ENCODE measurements at places on chromosomes 6 and 20. TPM values are rescaled to one million over a fixed set of nuclear protein-coding genes. Genes with fewer than 3 reads are reported as not detected.

DNA sequence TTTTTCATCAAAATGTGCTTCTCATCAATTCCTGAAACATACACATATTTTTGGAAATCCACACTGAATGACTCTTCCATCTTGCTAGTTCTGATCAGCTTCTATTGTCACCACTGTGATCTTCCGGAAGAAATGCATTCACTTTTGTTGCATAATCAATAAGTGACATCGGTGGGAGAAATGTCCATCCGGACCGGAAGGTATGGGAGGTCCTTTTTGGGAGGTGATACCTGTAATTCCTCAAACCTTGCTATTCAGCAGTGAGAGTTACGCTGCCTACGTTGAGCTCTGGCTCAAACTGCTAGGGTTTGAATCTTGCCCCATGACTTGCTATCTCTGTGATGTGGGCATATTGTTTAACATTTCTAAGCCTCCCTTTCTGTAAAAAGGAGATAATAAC lies 16.6 kb upstream of the TFB1M start:
- H3K4me3 ChIP-seq, result no peak overlapping the region
- no peaks in the 10 kb centered on the region for H3K27me3 ChIP-seq
- peaks cover 34% of the 10 kb centered on the region for H3K4me1 ChIP-seq
- H3K36me3 ChIP-seq, result peaks cover 3% of the 10 kb centered on the region
- DNase-seq, result no peak
- H3K27ac ChIP-seq, result no peak overlapping the region

DNA sequence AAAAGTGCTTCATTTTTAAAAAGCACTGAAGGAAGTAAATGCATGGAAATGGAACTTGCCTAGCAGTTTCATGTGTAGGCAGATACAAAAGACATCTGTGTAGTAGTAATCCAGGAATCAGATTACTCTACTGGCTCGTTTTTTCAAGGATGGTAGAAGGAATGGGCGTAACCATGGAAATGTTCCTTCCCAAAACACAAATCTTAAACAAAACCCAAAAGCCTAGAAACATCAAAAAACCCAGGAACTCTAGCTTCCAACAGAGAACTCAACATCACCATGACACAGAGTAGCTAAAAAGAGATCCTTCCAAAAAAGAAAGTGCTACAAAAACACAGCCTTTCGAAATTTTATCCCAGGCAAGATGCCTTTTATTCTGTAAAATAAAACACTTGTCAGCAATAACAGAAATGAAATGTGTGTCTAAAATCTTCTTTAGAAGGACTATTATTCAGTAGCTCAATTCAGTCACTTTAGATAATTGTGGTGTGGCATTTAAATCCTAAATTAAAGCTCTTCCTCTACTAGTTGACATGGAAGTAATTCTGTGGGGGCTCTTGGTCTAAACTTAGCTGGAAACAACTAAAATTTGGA lies 81.7 kb downstream of the FAM217A start:
- H3K27ac ChIP-seq, result no peak overlapping the region
- no peaks in the 10 kb centered on the region for H3K27me3 ChIP-seq
- no peak for DNase-seq
- H3K4me1 ChIP-seq, result peaks cover 5% of the 10 kb centered on the region
- no peaks in the 10 kb centered on the region for H3K36me3 ChIP-seq

DNA sequence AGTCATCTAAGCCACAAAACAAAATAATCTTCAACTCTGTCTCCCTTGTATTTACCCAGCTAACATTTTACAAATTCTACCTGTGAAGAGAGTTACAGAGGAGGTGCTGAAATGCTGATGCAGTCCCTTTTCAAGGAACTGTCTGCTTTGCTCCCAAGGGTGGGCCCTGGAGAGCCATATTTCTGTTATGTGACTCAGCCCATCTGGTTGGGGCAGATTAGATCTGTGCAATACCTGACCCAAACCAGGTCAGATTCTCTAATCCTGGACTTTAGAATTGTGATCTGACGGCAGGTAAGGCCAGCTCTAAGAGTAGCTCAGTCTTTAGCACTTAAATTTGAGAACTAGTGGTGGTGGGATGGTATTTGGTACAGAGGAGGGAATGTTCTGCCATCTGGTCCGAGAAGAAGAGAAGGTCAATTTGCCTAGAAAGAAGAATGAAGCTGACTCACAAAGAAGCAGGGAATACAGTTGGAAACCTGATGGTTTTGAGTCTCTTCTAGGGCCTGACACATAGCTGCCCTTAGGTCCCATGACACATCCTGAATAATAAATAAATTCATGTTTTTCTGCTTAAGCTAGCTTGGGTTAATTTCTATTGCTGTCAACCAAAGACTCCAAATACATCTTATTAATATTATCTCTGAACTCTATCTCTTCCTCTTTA lies 8.1 kb downstream of the ZNF311 start:
- no peak overlapping the region for H3K4me3 ChIP-seq
- DNase-seq, result no peak
- H3K36me3 ChIP-seq, result no peaks in the 10 kb centered on the region
- peaks cover 3% of the 10 kb centered on the region for H3K4me1 ChIP-seq

DNA sequence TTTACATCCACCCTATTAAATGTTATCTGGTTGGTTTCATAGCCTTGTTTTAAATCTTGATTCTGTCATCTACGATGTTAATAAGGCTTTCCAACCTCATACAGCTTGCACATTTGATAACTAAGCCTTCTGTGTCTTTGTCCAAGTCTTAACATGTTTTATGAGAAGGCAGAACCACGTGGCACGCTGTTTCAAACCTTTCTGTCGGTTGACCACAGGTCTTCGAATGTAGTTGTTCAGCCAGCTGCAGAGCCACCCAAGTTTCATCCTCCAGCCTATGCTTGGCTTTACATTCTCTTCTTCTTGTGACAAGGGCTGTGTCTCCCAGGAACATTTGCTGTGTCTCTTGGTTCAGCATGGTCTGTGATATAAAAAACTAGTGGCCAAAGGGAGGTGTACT lies 15.7 kb upstream of the SGK2 start:
- no peak overlapping the region for H3K4me3 ChIP-seq
- no peaks in the 10 kb centered on the region for H3K4me1 ChIP-seq
- no peaks in the 10 kb centered on the region for H3K27me3 ChIP-seq
- H3K36me3 ChIP-seq, result peaks cover 3% of the 10 kb centered on the region
- DNase-seq, result no peak
- H3K27ac ChIP-seq, result no peak overlapping the region

- peaks cover 34% of the 10 kb centered on the region for H3K36me3 ChIP-seq
- H3K4me1 ChIP-seq, result peaks cover 65% of the 10 kb centered on the region
- no peaks in the 10 kb centered on the region for H3K27me3 ChIP-seq
- peak overlapping the region; percentile 94 for H3K27ac ChIP-seq
- DNase-seq, result peak; percentile 72
- peak overlapping the region; percentile 90 for H3K4me3 ChIP-seq
These were observed 2.3 kb downstream of the E2F3 start for GRCh38 chr6:20403766-20404640.

- H3K4me1 ChIP-seq, result peaks cover 97% of the 10 kb centered on the region
- peak overlapping the region; percentile 23 for H3K4me3 ChIP-seq
- H3K27ac ChIP-seq, result peak overlapping the region; percentile 83
- DNase-seq, result no peak
- H3K36me3 ChIP-seq, result peaks cover 30% of the 10 kb centered on the region
- no peaks in the 10 kb centered on the region for H3K27me3 ChIP-seq
These were observed 188.4 kb downstream of the JARID2 start for GRCh38 chr6:15434263-15434662.

- no peak overlapping the region for H3K27ac ChIP-seq
- H3K27me3 ChIP-seq, result no peaks in the 10 kb centered on the region
- no peak for DNase-seq
- no peak overlapping the region for H3K4me3 ChIP-seq
- no peaks in the 10 kb centered on the region for H3K4me1 ChIP-seq
- H3K36me3 ChIP-seq, result no peaks in the 10 kb centered on the region
These were observed 29.3 kb upstream of the SLC23A2 start for GRCh38 chr20:5030348-5031205.

DNA sequence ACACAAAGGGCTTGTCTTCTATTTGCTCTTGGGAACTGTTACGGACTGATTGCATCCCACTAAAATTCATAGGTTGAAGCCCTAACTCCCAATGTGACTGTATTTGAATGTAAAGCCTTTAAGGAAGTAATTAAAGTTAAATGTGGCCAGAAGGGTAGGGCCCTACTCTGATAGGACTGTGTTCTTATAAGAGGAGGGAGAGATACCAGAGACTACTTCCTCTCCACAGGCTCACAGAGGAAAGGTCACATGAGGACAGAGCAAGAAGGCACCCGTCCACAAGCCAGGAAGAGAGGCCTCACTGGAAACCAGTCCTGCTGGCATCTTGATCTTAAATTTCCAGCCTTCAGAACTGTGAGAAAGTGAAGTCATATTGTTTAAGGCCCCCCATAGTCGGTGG lies 211.9 kb downstream of the CDH26 start:
- H3K27ac ChIP-seq, result no peak overlapping the region
- H3K27me3 ChIP-seq, result no peaks in the 10 kb centered on the region
- no peak for DNase-seq
- H3K4me1 ChIP-seq, result no peaks in the 10 kb centered on the region
- no peak overlapping the region for H3K4me3 ChIP-seq
- no peaks in the 10 kb centered on the region for H3K36me3 ChIP-seq

GRCh38 chr6:32050562-32050961 lies 12.3 kb downstream of the CYP21A2 start:
- no peak overlapping the region for H3K4me3 ChIP-seq
- H3K27ac ChIP-seq, result no peak overlapping the region
- no peaks in the 10 kb centered on the region for H3K36me3 ChIP-seq
- H3K27me3 ChIP-seq, result no peaks in the 10 kb centered on the region
- DNase-seq, result no peak

DNA sequence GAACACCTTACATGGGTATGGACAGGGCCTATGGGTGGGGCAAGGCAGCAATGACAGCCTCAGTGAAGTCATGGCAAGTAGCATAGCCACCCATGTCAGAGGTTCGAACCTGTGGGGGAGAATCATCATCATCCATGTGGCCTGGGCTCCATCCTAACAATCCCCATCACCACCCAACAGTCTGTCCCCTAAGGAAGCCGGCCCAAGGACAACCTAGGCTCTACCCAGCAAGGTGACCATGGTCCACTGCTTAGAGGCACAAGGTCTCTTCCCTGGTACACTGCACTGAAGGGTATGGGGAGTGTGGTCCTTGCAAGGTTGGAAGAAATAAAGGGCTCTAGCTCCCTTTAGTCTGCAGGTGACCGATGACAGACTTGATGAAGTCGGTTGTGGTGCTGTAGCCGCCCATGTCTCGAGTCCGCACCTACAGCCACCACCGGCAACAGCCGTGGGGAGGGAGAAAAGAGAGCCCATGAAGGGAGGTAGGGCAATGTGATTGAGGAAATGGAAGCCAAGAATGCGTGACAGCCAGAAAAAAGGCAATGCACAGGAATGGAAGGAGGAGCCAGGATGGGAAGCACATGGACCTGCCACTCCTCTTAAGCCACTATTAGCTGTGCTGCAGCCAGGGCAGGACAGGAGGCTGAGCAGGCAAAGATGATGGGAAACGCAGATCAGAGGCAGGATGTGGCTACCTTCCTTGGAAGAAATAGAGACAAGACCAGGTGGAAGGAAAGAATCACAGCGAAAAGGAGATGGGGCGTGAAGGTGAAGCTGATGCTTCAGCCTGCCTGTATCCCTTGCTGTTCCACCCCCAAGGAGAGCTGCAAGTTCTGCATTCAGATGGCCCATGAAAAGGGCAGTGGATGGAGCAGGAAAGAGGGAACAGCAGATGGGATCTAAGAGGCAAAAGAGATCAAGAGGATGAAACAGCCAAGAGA lies 5.3 kb downstream of the IDH3B start:
- H3K27me3 ChIP-seq, result no peaks in the 10 kb centered on the region
- peaks cover 53% of the 10 kb centered on the region for H3K4me1 ChIP-seq
- peak overlapping the region; percentile 75 for H3K27ac ChIP-seq
- DNase-seq, result no peak
- peaks cover 77% of the 10 kb centered on the region for H3K36me3 ChIP-seq

GRCh38 chr20:61047515-61047914 lies 204.5 kb upstream of the CDH4 start:
- H3K4me1 ChIP-seq, result no peaks in the 10 kb centered on the region
- DNase-seq, result no peak
- H3K27ac ChIP-seq, result no peak overlapping the region

DNA sequence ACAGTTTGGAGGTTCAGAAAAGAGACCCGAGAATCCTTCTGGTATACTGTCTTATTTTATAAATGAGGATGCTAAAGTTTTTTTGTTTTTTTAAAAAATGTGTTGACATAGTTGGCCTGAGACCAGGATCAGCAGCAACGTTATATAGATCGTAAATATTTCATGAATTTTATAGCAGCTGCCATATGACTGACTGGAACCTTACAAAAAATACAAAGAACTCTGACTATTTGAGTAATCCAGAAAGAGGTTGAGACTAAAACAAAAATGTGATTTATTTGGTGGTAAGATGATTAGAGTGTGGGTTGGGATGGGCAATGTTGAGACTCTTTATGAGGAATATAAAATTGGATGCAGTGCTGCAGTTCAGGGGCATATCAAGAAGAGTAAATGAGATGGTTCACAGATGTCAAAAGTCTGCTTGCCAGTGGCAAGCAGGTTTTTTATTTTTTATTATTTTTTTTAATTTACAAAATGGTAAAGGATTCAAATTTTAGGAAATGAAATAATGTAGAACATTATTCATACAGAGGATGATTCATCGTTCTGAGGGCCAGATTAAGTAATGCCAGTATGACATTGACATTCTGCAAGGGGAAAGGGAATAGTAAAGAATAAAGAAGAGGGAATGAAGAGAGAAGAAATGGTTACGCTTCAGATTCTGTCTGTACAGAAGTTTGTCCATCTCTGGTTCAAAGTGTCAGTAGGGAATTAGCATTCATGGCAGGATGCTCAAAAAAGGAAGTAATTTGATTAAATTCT lies 58.5 kb downstream of the SCAF8 start:
- no peaks in the 10 kb centered on the region for H3K27me3 ChIP-seq
- H3K4me3 ChIP-seq, result no peak overlapping the region
- H3K4me1 ChIP-seq, result peaks cover 5% of the 10 kb centered on the region
- no peak for DNase-seq

DNA sequence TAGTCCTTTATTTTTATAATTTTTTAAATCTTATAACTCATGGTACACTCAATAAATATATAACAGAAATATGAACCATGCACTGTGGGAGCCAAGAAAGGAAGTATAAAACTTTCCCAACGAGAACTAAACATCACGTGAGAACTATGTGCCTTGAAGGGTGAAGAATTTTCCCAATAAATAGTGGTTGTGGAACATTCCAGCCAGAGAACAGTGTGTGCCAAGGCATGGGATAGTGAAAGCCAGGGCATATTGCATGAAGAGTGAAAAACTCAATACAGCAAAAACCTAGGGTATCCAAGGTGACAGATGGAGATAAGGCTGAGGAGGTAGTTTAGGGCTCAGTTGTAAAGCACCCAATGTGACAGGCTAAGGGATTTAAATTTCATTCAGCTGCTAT lies 86.1 kb downstream of the SIM1 start:
- DNase-seq, result no peak
- H3K4me3 ChIP-seq, result no peak overlapping the region
- no peak overlapping the region for H3K27ac ChIP-seq

- H3K27ac ChIP-seq, result peak overlapping the region; percentile 100
- peak overlapping the region; percentile 95 for H3K4me3 ChIP-seq
- no peaks in the 10 kb centered on the region for H3K27me3 ChIP-seq
- no peak for DNase-seq
These were observed 314 bp downstream of the FARS2 start for GRCh38 chr6:5261545-5262109.

Gene PERP
- total RNA-seq, result 4.6 TPM

Gene ENPP5
- total RNA-seq, result 0.07 TPM

Gene PKIG
- total RNA-seq, result 3.3 TPM

Gene CASS4
- total RNA-seq, result 9.0 TPM

Gene FAM209B
- 0.89 TPM for total RNA-seq

Gene SIRPD
- 0.17 TPM for total RNA-seq

Gene GSTA1
- total RNA-seq, result not detected

Gene NFATC2
- total RNA-seq, result 68.8 TPM

Gene IRF4
- total RNA-seq, result 111 TPM

Gene ME1
- not detected for total RNA-seq
